ENCODE measurements at places on chromosomes 1 and 21.

GRCh38 chr1:58898739-58899586 is 115.1 kb upstream of the JUN start:
- DNase-seq = peak; percentile 76

- DNase-seq = no peak
These were observed 1.8 kb downstream of the ARNT start for GRCh38 chr1:150874455-150875196.

GRCh38 chr1:14578156-14578555 is 20.3 kb upstream of the KAZN start:
- DNase-seq = no peak

DNA sequence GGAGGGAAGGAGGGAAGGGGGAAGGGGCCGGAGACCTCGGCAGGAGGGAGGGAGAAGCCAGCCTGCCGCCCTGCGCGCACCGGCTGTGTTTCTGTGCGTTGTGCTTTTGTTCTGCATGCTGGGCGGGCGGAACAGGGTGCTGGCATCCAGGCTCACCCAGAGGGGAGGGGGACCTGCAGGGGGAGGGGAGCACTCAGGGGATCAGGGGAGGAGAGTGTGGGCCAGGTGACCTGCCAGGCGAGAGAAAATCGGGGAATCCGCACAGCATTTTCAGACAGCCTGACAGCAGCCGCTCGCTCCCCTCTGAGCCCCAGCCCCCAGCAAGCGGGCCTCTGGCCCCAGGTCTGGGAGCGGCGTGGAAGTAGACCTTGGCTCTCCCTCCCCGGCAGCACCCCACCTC is 54.7 kb downstream of the RIPK4 start:
- no peak for DNase-seq

Data from HuH-7 (cell line).